ENCODE measurements at places on chromosomes 5 and 9.

DNA sequence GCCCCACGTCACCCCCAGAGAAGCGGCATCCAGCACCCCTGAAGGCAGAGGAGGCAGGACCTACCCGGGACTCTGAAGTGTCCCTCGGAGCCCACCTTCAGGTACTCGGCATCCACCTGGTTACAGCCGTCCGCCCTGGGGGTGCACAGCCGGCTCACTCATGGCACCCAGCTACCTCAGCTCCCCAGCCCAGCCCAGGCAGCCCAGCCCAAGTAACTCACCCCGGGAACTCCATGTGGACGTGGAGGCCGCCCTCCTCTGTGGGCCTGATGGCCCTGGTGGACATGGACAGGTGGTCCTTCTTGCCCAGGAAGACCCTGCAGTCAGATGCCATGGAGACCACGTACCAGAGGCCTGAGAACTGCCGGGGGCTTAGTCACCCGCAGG lies 676 bp downstream of the LCN15 start:
- no peak for DNase-seq

DNA sequence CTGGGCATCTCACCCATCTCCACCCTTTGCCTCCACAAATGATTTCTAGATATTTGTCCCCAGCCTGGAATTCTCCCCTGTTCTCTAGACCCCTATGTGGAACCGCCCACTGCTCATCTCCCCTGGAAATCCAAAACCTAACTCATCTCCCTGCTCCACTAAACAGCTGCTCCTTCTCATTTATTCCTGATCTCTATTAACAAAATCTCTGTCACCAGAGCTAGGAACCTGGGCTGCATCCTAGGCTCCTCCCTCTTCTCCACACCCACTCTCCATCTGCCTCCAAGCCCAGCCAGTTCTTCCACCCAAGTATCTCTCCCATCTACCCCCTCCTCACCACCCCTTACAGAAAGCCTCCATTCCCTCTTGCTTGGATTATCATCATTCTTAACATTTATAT lies 24.0 kb upstream of the SYNPO start:
- no peak for DNase-seq

DNA sequence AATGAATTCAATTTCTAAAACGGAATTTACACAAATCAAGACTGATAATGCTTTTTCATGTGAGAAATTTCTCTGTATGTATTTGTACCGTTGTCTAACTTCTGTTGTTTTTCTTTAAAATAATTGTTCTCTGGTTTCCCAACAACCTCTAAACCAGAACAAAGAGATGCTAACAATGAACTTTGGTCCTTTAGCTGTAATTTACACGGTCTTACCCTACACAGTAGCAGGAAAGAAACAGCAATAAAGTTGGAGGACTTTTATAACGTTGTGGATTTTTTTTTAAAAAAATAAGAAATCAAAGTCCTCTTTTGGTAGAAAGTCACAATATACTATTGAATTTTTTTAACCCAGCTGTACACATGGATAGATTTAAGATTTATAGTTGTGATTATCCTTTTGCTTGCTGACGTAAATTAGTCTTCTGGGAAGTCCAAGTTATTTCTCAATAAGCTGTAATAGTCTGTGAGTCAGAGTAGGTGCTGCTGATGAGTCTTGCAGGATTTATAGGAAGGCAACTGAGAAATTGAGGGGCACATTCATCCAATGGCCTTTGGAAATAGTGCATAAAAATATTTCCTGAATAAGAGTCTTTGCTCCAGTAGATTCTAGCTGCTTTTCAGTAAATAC lies 76.8 kb upstream of the PCSK1 start:
- DNase-seq: no peak

DNA sequence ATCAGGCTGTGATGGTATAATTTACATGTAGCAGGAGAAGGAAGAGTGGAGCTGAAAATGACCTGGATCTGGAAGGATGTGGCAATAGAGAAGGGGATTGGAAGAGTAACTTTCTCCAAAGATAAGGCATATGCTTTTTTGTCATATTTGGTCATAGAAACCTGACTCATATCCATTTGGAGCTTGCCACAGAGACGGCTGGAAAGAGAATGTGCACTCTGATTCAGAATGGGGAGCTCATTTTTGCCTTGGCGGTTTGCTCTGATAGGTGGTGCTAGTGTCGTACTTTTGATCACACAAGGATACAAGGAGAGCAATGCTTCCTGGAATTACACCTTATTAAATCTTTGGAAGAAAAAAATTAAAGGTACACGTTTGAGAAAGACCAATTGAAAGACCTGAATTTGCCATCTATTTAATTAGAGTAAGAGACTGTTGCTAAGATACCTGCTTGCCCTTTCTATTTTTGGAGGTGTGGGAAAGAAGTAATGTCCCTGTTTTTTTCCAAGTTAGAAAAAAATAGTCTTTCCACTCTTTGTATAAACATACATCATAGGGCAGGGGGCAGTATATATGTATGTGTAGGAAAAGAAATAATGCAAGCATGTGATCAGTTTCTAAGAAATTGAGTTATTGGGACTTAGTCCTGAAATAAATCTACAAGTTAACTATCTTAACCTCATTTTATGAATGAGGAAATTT lies 5.4 kb downstream of the LSM11 start:
- DNase-seq: no peak

- DNase-seq: no peak
Measured at GRCh38 chr5:33261305-33261704, 179.5 kb upstream of the TARS1 start.

GRCh38 chr5:165996201-165996875 lies 2295.1 kb upstream of the WWC1 start:
- DNase-seq: no peak

DNA sequence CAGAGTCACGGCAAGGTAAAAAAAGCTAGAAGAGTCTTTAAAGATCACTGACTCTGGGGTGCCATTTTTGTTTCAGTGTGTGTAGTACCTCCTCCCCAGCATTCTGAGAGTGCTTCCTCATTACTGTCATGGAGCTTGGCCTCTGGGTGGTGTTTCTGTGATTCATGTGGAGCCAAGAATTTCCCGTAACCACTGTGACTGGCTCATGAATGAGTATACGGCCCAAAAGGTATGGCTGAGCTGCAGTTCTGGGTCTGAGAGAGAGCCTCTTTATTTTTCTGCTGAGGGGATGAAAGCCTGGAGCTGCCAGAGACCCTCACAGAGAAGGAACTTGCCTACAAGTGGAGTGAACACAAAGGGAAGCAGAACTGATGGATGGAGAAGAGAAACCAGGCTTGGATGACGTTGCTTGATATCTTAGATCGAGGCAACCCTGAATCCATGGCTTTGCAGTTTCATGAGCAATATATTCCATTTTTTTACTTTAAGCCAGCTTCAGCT lies 85.6 kb downstream of the PTTG1 start:
- no peak for DNase-seq

DNA sequence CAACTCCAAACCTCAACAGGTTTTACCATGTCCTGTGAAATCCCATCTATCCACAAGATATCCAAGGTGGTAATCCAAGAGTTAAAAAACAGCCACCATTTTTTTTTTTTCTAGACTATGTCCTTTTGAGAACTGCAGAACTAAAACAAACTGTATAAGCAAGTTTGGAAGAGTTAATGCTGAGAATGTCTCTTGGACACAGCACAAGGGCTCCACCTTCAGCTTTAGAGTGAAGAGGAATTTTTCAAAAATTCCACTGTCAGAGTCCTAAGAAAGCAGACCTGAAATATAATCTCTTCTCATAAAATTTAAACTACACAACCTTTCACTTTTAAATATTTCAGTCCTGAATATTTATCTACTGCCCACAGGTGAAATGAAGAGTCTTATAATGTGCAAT lies 167.8 kb upstream of the CCNG1 start:
- no peak for DNase-seq

DNA sequence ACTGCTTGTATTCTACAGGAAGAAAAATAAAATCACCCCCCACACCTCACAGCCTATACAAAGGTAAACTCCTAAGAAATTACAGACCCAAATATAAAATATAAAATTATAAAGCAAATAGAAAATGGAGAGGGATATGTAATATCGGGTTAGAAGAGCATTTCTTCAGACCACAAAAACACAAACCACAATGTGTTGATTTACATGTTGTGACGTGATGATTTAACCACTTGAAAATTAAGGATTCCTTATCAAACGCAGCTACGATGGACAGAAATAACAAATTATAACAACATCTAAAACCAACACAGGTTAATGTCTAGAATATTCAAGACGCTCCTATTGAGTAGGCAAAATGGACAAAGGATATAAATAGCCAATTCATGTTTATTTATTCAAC lies 26.3 kb downstream of the SSBP2 start:
- no peak for DNase-seq

- DNase-seq: no peak
Measured at GRCh38 chr5:123700624-123701287, 188.8 kb downstream of the CSNK1G3 start.

- no peak for DNase-seq
Measured at GRCh38 chr5:6705088-6705487, 8.1 kb upstream of the TENT4A start.

DNA sequence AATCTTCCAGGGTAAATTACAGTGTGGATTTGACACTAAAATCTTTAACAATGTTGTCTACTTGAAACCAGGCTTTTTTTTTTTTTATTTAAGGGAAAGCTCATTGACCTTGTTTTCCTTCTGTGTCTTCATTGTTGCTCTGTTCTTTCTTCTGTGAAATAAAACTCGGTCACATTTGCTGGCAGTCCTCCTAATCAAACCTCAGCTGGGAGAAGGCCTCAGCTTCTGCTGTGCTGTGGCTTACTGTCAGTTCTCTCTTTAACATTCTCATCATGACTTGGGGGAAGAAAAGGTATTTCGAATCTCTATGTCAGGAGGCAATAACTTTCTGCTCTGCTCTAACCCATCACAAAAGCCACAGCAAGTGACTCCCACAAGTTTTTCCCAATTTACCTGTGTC lies 268.9 kb downstream of the ZNF608 start:
- DNase-seq: no peak

DNA sequence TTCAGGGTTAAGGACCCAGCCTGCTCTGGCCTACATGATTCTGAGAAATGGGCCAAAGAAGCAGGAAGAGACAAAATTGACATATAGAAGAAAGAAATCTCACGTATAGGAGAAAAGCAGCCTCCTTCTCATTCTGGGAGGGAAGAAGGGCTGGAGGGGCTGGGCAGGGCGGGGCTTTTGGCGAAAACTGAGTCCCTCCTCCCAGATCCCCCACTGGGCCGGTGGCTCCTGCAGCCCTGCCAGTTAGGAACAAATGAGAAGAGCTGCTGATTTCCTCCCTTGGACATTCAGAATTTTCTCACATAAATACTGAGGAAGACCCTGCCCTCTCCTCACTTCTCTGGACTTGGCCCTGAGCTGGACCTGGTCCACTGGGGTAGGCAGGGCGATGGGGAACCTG lies at the start of gene WNT8A:
WNT8A (plus strand) TSS at position 332 of the 400 bp plus-strand sequence. CDS start 95 bp downstream, outside the sequence.
- no peak for DNase-seq

GRCh38 chr5:74953937-74954720 lies 87.9 kb upstream of the FAM169A start:
- no peak for DNase-seq

- no peak for DNase-seq
Measured at GRCh38 chr5:157241483-157241882, 24.4 kb upstream of the CYFIP2 start.

DNA sequence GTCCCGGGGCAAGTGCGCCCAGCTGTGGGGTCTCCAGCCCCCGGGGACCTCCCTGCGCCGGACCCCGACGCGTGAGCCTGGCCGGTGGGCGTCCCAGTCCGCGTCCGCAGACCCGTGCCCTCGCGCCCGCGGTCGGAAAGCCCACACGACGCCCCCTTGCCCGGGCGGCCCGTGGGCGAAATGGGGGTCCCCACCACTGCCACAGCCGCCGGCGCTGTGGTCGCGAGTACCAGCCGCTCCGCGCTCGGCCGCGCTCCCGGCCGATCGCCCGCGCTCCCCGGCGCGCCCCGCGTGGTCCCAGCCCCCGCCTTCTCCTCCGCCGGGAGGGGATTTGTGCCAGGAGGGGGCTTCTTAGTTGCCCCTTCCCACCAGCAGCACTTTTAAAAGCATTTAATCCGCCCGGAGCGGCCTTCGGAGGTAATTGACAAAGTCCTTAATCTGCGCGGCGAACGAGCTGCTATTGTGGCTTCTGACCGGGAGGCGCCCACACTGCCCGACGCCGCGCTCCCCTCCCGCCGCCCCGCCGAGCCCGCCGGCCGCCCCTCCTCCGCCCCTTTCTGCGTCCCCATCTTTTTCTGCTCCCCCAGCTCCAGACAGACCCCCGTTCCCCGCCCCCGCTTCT lies 469 bp upstream of the FIBCD1 start:
- DNase-seq: no peak

GRCh38 chr5:112634166-112634565 lies 103.5 kb upstream of the APC start:
- no peak for DNase-seq

DNA sequence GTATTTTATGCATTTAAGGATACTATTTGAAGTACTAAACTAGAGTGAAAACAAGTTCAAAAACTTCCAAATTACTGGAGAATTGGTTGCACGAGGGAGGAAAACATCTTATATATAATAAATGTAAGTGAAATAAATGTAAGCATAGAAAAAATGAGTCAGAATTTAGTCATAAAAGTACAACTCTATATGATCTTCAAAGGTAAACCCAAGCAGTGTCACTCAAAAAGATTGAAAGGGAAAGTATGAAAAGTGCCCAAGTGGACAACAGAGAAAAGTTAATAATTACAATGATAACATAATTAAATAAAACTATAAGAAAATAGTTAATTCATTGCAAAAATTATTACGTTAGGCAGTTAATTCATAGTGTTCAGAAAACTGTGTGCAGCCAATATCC lies 2288.5 kb upstream of the C9orf72 start:
- DNase-seq: no peak

DNA sequence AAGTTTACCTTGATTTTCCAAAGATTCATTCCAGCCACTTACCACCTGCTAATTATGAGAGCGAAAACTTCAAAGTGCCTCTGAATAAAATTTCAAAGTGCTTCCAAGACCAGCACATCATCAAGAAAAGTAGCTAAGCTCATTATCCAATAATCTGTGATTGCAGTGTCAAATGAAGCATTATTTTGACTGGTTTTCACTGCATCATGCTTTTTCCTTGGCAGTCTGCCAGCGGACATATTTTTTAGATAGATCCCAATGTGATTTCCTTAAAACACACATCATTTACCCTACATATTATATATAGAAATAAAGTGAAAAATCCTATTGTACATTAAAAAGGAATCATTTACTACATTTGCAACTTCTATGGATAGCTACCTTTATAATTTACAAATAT lies 508.6 kb upstream of the FAM174A start:
- no peak for DNase-seq

Measured in naive thymus-derived CD8-positive, alpha-beta T cell (primary cell).